Left renal pelvis (tissue), 4 donors: ENCODE measurements at places on chromosomes 3 and 15. TPM values are rescaled to one million over a fixed set of nuclear protein-coding genes. Genes with fewer than 3 reads are reported as not detected.

DNA sequence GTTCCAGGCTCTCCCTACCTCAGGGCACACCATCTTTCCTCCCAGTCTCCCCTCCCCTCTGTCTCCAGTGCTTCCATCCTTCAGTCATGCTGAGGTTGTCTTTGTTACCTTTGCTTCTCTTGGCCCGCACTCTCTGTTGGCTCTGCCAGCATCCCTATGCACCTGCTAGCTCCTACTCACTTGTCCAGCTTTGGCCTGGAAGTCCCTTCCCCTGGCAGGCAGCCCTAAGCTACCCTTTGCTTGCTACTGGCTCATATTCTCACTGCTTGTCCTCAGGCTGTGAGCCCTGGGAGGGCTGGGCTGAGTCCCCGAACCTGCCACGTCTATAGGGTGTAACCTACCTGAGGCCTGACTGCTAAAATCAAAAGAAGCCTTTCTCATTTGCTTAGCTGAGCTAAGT lies 122.7 kb downstream of the PGPEP1L start:
- no peak for DNase-seq

DNA sequence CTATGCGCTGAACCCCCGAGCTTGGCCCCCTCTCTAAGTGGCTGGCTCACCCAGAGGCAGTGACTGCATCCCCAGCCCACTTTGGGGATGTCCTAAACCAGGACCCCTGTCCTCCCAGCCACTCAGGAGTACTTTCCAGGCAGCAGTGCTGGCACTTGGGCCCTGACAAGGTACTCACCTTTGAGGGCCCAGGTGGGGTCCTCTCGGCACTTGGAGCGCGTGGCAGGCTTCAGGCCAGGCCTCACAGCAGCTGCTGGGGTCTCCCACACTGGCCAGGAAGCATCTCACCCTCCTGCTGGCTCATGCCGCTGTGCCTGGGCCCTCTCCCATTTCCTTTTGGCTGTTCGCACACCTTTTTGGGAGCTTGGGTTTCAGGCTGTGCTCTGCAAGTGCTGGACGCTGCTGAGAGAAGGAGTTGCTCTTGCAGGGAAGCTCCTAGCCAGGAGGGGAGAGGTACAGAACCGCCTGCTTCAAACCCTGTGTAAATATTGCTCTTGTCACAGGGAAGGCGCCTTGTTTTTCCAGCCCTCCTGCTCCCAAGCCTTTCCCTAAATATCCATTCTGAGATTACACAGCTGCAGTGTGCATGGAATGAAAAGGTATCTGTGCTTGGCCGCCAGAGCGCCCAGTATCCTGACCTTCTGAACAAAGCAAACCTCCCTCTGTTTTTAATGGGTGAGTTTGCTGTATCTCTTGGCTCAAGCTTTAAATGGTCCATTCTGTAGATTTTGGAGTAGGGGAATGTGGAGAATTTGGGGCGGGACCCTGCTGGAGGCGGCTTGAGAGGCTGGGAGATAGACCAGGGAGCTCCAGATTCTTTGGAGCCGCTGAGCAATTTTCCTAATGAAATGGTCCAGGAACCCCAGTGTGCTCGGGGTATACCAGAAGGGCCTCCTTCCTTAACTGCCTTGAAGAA lies 45.6 kb downstream of the DNASE1L3 start:
- DNase-seq = no peak

GRCh38 chr15:53115563-53115962 lies 325.4 kb upstream of the ONECUT1 start:
- no peak for DNase-seq

DNA sequence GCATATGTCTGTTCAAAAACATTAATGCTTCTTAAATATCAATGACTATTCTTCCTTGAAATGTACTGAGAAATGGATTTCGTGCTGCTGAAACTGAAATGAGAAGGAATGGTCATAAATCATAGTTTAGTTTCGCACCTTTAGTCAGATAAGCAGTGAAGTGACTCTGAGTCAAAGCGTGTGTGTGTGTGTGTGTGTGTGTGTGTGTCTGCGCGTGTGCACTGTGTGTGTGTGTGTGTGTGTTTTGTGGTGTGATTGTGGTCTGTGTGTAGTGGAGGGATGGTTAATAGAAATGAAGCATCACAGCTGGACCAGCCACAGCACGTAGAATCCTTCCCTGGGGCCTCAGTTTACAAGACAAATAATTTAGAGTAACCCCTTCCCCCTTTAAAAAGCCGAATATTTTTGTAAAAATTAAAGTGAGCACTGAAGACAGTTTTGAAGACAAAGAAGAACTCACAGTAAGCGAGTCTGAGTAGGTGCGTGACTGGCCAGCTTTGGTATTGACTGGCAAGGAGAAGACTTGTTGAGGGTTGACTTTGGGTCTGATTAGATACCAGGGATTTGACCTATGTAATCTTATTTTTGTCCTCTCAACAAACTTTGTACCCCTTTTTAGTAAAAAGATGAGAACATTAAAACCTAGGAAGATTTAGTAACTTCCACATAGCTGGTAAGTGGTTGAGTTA lies 202.0 kb upstream of the IL12A start:
- no peak for DNase-seq

DNA sequence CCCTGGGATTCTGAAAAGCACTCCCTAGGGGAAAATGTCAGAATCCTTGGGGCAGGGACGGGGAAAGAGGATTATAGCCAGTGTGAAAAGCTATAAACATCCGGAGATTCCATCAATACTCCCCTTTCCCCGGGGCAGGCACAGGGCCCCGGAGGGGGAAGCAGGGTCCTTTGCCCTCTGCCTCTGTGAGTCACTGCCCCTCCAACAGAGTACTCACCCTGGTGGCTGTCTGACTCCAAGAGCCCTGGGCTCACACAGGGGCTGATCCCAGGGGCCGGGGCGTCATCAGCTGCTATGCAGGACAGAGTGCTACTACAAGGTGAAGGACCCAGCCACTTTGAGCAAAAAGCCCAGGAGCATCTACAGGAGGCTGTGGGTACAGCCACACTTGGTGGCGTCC lies 133.0 kb upstream of the PRR20G start:
- DNase-seq = no peak

DNA sequence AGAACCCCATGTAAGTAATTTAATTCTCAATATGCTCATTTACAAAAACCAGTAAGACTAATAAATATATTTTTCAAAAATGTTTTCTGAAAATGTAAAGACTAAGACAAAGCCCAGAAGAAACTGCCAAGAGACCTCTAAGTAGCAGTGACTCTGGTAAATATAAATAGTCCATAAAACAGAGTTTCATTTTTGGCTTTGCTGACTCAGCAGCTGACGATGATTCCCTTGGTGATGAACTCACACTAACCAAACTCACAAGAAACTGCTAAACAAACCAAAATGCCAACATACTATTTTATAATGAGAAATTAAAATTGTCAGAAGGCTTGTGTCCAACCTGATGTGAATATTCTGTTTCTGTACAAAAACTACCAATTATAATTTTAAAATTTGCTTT lies 31.5 kb upstream of the IMPG2 start:
- DNase-seq = no peak

DNA sequence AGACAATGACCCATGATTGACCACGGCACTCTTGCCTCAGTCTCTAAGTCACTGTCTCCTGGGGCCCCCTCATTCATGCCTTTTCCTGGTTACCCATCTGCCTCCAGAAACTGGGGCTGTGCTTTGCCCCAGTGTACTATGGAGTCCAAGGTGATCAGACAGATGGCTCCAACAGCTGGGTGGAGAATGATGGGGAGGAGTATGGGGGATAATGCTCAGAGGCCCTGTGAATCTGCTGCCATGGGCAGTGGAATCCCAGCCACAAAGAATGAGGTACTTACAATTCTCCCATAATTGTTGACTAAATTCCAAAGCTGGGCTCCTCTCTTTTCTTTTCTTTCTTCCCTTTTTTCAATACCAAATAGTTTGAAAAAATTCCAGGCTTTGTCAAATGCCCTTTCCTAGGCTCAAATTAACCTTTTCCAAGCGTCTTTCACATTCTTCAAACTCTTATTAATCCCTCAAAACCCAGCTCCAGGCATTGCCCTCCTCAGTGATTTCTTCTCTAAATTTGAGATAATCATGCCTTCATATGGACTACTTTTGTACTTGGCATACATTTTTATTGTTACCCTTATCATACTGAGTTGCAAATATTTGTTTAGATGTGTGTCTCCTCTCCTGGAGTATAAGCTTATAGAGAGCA lies 148.5 kb upstream of the ICE2 start:
- DNase-seq = no peak

DNA sequence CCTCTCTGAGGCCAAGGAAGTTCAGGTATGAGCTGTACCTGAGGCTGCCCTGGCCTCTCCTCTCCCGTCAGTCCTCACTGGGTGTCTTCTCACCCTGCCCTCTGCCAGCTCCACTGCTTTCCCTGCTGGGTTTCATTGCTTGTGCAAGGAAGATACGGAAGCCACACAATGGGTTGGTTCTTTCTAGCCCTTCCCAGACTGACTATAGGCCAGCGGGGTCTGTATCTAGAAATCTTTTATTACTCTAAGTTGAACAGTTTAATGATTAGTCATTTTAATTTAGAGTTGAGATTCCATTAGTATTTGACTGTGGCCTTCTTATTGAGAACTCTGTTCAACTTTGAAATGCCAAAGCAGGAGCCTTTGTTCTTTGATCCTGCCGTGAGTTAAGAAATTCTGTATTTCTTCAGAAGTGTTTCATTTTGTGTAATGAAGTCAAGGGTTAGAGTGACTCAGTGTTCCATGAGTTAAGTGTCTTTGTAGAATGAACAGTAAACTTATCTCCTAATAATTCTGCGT lies 16.2 kb downstream of the C3orf62 start:
- DNase-seq = no peak

DNA sequence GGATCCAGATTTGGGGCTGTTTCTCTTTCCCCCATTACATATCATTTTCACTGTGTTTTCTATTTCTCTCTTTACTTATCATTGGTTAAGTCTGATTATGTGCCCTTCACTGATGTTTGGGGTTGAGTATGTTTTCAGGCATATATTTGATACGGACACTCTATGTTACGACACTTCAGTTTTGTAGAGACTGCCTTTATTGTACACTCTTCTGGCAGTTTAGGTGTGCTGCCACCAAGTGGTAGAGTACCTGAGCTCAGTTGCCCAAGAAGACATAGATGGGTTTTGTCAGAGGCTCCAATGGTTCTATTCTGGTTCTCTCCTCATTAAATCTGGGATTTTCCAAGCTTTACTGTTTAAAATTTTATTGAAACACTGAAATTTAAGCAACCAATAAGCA lies 255.0 kb upstream of the ROPN1 start:
- no peak for DNase-seq

GRCh38 chr3:141382571-141382970 lies 14.3 kb downstream of the ZBTB38 start:
- no peak for DNase-seq

DNA sequence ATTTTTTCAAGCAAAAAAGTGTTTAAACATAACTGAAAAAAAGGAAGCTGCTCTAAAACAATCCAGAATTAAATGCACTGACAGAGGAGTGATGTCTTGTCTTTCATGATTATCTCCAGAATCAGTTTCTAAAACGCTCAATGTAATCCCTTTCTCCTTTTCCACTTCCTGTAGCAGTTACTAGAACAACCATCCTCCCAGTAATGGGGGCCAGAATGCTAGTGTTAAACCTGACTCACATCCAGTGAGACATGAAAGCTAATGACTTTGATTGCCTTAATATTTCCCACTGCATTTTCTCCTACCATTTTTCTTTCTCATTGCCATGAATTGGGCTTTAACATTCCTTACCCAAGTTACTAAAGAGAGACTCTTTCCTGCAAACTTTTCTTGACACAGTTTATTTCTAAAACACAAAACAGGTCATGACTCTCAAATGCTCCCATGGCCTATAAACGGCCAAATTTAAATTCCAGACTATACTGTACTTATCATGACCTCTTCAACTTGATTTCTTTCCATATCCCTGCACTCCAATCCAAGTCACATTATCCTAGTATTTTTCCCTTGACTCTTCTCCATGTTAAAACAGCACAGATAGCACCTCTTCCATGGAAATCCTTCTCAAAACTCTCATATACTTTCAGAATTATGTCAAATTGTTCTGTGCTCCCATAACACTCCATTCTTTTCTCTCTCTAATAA lies 341.4 kb downstream of the NAALADL2 start:
- DNase-seq = no peak

DNA sequence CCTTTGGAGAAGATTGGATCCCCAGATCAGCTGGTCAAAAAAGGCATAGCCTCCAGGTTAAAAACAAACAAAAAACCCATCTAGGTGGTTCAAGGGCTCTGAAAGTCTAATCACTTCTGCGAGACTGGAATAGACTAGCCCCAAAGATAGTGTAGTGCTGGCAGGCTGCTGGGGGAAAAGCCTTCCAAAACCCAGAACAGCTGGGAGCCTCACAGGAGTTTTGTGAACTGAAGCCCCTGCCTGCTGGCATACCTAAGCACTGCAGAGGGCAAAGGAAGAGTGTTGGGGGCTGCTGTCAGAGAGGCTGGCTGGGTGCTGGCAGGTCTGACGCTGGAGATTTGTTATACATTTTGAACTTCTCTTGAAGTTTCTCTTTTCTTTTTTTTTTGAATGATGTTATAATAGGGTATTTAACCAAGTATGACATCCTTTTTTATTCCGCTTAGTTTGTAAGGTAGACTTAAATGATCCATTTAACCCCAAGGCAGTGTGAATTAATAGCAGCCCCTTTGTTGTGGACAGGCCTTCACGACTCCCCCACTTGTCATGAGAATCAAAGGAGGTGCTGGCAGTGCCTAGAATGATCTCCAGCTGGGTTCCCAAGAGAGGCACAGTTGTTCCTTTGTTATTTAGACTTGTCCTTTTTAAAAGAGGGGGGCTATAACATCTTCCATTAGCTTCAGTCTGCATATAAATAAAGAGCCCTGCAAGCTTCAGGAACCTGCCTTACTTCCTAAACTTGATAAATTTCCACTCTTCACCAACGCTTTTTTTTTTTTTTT lies 53.9 kb downstream of the CRTC3 start:
- DNase-seq = no peak

DNA sequence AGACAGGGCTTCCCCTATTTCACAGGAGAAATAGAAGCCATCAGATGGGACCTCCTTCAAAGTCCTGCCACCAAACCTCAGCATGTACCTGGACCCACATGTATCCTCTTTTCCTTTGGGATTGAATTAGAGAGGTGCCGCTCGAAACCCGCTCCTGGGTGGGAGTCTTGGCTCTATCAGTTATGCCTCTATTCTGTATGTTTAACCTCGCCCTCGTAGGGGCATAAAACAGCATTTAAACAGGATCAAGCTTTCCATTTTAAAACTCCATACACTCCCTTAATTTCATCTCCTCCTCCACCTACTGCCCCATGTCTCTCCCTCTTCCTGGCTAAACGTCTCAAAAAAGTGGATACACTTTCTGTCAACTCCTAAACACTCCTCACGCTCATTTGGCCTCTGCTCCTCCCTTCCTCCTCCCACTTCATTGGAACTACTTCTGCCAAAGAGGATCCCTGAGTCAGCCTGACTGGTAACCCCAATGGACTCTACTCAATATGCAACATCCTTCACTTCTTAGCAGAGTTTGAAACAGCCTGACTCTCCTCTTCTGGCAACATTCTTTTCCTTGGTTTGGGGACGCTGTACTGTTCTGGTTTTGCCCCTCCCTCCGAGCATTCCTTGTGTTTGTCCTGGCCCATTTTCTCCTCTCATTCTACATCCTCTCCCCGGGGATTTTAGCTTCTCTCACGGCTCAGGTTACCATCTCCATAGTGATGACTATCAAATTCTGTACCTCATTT lies 23.0 kb upstream of the MUC20 start:
- DNase-seq = no peak

Gene NAALADL2
- polyA plus RNA-seq = 13.6 TPM

Gene FETUB
- 0.22 TPM for polyA plus RNA-seq

Gene LIPH
- 1.4 TPM for polyA plus RNA-seq
